ENCODE measurements at places on chromosomes 7 and 10. TPM values are rescaled to one million over a fixed set of nuclear protein-coding genes. Genes with fewer than 3 reads are reported as not detected.

NEBL gene
- 30.1 TPM for total RNA-seq

PAOX gene
- total RNA-seq: 11.3 TPM

TNRC18 gene
- total RNA-seq: 26.2 TPM

CABCOCO1 gene
- total RNA-seq: not detected

CDHR3 gene
- total RNA-seq: 1.00 TPM

GRCh38 chr10:96380821-96381220 is 22.0 kb upstream of the OPALIN start:
- peak; percentile 37 for ATAC-seq

GRCh38 chr7:101874028-101874427 is 56.6 kb downstream of the CUX1 start:
- ATAC-seq: no peak

GRCh38 chr7:50153148-50153547 is 60.1 kb upstream of the ZPBP start:
- no peak for ATAC-seq

DNA sequence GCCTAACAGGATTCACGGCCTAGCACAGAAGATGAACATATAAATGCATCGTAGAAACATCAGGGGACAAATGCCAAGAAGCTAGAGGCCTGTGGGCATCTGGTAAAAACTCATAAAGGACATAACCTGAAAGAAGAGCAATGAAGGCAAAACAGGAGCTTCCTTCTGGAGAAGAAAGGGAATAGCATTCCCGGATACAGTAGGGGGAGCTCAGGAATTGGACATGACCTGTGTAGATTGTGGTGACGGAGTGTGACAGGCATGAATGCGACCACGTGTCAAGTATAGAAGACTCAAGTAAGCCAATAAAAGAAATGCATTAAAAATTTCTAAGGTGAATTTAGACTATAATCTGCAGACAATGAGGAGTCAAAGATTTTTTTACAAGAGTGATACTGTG is 270.1 kb downstream of the AGMO start:
- no peak for ATAC-seq

- peak; percentile 51 for ATAC-seq
These were observed 93.8 kb downstream of the PARD3 start for GRCh38 chr10:34721208-34721840.
